ENCODE measurements at places on chromosomes 3 and 15.
A peak's percentile ranks its signal among the peaks of the same experiment; 100 is the strongest.

GRCh38 chr3:136818769-136819391 lies at the start of gene SLC35G2:
Gene SLC35G2 (plus strand): TSS chr3:136819126. CDS start chr3:136854461, 35,335 bp downstream.
- DNase-seq: peak; percentile 20

DNA sequence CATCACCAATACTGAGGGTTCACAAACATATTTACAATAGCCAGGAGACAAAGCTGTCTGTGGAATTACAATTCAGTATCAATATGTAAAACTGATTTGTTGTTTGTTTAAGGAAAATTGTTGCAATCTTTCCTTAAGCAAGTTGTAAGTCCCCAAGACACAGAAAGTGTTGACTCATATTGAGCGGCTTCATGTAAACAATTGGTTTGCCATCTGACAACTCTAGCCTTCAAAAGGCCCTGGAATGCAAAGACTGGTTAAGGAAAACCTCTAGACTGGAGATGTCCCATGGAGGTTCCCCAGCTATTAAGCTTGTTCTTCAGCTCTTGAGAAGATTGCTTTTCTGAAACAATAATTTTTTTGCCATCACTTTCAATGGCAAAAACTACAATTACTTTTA lies 283.7 kb upstream of the PROK2 start:
- no peak for DNase-seq

- DNase-seq: no peak
These were observed 39.8 kb downstream of the ADAMTS17 start for GRCh38 chr15:100301910-100302431.

DNA sequence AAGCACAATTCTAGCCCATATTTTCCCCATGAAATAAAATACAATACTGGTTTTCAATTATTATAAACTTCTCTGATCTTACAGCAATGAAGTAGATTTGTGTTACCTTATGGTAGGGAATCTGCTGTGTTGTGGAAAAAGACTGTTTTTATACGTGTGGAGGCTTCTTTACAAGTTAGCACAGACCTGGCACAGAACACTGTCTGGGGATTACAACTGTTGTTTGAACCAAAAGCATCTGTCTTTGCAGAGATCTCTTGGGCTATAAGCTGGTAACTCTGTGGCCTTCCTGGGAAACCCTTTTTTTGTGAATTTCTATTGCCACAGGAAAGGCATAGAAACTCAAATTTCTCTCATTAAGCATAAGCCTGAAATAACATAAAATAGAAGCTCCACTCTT lies 581.9 kb downstream of the TUSC7 start:
- no peak for DNase-seq

DNA sequence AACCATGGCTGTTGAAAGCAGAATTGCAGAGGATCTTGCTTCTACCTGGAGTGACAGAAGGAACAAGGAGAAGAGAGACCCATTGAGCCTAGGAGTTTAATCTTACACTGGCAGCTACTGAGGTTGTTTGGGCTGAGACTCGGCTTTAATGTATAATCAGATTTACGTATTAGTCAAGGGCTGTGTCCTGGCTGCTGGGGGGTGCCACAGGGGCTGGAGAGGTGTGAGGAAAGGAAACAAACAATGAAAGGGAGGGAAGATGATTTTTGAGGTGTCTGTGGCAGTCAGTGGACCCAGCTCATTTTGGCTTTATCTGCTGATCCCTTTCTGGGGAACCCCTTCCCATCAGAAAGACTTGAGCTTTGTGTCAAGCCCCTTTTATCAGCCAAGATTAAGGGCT lies 95.7 kb downstream of the PRICKLE2 start:
- DNase-seq: no peak

DNA sequence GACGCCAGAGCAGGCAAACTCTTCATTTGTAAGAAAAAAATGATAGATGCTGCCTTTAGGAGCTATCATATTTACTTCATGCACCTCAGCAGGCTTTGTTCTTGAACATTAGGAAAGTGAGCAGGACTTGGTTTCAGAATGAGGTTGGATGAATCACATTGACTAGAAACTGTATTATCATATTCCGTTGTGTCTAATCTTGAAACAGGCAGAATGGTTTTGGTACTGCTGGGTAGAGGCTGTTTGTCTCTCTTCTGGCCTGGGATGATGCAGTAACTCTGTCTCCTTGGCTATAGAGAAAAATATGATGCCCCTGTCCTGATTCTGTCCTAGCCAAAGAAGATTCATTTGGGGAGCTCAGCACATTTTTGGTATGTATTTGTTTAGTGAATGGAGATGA lies 344.2 kb upstream of the GRM7 start:
- DNase-seq: no peak

- DNase-seq: no peak
These were observed 71.0 kb downstream of the THBS1 start for GRCh38 chr15:39651881-39652280.

GRCh38 chr15:93028632-93029213 lies 60.3 kb downstream of the RGMA start:
- no peak for DNase-seq

- no peak for DNase-seq
These were observed 166.4 kb upstream of the ROPN1 start for GRCh38 chr3:124158168-124158881.

DNA sequence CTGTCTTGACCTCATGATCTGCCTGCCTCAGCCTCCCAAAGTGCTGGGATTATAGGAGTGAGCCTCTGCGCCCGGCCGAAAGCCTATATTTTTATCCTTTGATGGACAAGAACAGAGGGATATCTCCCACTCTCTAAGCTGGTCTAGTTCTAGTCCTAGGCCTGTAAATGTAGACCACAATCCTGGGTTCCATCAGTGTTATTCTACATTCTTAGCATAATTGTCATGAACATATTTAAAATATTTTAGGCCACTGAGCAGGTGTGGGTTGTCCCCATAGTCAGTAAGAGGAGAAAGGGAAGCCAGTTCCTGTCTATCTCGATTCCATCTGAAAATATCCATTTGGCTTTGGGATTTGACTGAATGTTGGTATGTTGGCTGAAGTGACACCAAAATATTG lies 118.1 kb downstream of the EBLN2 start:
- no peak for DNase-seq

- DNase-seq: no peak
These were observed 260.9 kb upstream of the HES1 start for GRCh38 chr3:193874997-193875593.

GRCh38 chr15:36400936-36401585 lies 178.4 kb upstream of the CDIN1 start:
- no peak for DNase-seq

DNA sequence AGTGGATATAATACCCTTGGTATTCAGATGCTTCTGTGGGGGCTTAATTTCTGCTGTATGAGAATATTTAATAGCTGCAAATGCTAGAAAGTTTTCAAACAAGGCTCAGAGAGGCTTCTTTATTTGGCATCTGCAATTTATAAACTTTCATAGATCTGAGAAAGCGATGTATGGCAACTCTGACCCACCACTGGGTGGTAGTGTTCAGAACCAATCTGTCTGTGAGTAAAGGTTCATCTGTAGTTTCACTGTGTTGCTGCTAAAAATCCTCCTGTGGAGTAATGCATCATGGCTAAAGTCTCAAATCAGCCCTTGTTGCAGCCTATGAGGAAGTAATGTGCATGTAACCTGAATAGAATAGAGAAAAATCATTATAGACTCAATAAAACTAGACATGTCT lies 47.4 kb downstream of the CLSTN2 start:
- no peak for DNase-seq

DNA sequence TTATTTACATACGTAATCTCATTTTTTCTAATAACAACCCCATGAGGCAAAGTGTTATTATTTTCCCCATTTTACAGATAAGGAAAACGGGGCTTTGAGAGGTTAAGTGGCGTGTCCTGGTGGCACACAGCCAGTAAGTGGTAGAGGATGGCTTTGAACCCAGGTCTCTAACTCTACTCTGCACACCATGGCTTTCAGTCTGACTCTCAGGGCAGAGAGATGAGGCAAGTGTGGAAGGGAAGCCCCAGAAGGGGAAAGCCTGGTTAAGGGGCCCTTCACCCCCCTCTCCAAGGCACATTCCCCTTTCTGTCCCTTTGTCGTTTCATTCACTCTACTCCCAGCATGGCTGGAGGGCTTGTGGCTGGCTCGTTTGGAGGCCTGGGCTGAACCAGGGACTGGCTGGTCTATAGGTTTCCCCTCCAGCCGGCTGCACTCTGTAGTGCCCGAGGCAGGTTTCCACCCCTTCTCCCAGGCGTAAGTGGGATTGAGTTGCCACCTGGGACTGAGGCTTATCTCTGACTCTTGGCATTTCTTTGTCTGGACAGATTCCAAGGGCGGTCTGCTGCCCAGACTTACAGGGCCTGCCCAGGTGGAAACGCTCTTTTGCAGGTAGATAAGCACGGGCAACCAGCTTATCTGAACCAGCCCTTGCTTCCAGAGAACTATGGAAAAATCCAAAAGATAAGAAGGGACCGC lies 12.1 kb downstream of the SEMA4B start:
- no peak for DNase-seq

DNA sequence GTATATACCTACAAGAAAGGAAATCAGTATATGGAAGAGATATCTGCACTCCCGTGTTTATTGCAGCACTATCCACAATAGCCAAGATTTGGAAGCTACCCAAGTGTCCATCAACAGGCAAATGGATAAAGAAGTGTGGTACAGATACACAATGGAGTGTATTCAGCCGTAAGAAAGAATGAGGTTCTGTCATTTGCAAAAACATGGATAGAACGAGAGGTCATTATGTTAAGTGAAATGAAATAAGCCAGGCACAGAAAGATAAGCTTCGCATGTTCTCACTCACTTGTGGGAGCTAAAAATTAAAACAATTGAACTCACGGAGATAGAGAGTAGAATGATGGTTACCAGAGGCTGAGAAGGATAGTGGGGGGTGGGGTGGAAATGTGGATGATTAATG lies 53.1 kb downstream of the FAM81A start:
- no peak for DNase-seq

DNA sequence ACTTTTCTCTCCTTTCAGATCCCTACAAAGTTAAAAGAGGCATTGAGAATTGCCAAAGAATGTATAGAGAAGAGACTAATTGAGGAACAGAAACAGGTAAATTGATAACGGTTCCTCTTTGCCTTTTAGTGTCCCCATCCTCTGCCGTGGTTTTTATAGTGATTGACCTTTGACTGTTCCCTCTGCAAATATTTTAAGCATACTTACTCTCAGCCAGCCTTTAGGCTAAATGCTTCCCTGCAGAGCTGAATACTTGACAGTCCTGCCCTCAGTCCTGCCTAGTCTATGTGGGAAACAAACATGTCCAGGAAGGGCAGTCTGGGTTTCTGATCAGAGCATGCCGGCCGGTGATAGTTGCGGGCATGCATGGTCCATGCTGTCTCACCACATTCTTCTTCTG lies 24.7 kb downstream of the PDHB start:
- no peak for DNase-seq

DNA sequence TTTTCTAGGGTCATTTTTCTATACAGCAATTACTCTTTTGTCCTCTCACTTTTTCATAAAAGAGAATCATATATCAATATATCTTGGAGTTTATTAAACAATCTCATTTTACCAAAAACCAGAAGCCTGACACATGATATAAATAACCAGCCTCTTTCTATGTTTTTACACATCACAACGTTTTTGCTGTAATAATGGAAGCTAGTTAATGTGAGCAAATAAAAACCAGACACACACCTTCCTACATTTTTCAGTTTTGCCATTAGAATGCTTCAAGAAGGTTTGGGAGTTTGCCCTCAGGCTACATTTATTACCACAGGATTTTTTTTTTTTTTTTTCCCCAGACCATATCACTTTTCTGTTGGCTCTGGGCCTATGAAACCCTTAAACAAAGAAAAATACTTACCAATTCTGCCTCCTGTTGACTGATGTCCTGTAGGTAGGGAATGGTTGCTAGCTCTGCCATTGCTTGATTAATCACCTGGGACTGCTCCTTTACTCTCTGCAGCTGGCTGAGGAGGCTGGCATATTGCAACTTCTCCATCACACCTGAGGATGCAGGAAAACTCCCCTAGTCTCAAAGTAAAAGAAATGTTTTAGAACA lies 165.5 kb downstream of the ECT2 start:
- DNase-seq: no peak

GRCh38 chr3:132399054-132399929 lies 18.0 kb upstream of the DNAJC13 start:
- DNase-seq: no peak

DNA sequence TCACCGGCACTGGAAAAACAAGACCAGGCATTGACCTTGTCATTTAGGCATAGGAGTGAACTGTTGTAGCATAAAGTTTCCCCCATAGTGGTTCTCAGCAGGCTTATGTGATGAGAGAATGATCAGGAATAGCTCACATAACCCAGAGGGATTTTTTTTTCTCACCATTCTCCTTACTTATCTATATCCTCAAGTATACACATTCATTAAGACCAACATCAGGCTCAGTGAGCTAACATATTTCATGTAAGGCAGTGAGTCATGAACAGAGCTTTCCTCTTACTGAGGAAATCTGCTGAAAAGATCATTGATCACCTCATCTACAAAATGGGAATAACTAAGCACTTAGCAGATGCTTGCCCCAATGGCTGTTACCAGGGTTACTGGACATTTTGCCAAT lies 396.6 kb upstream of the TMCO5A start:
- DNase-seq: no peak

GRCh38 chr3:26636096-26636727 lies 13.6 kb downstream of the LRRC3B start:
- DNase-seq: no peak

DNA sequence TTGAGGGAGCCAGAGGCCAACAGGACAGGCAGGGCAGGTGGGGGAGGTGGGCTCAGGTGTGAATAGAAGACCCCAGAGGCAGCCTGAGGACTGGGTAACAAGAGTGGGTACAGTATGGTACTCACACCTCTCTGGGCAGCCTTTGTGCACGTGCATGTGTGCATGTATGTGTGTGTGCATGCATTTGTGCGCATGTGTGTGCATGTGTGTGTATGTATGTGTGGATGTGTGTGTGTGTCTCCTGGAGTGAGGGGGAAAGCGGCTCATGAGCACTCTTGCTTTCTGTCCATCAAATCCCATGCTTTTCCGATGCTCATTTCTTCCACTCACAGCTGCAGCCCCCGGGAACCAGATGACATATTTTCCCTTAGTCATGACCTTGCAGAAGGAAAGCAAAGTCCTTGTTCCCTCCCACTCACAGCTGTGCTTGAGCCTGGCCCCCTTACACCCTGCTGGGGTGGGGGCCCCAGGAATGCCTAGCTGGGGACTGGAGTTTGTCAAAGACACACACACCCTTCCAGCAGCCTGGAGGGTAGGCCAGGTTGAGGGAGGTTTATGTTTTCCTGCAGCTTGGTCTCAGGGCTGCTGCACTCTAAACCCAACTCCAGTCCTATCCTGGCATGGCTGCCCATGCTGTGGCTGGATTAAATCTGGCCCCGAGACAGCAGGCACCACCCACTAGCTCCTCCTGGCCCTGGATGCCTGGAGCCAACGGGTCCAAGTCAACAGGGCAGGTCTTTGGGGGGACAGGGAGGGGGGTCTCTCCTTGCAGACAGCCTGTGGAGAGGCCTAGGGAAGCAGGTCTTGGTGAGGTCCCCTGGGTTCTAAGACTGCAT lies 22.5 kb downstream of the CCDC33 start:
- no peak for DNase-seq

DNA sequence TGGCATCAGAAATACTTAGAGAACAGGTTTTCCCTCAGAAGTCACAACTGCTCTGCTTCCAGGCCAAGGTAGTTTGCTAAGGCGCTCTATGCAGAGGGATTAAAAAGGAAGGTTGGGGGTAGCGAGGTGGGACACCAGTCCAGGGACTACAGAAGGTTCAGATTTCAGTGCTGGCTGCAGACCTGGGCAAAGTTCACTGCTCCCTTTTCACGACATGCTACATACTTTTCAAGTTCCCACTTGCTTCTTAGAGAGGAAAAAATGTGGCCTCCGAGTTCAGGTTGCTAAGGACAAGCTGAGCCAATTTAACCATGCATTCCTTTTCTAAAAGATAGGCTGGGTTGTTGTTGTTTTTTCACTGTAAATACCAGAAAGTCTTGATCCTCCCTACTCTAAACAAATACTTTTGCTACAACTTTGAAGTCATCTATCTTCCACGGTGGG lies 158.6 kb upstream of the NR2F2 start:
- no peak for DNase-seq

Data from stimulated activated CD4-positive, alpha-beta T cell treated with anti-CD3 and anti-CD28 coated beads, Interleukin-1b, Interleukin-23, amount 100 ng/mL, for 4 hours (primary cell).